ENCODE measurements at places on chromosomes 7 and 10.

GRCh38 chr7:112395893-112396292 lies 54.4 kb upstream of the IFRD1 start:
- DNase-seq: no peak

DNA sequence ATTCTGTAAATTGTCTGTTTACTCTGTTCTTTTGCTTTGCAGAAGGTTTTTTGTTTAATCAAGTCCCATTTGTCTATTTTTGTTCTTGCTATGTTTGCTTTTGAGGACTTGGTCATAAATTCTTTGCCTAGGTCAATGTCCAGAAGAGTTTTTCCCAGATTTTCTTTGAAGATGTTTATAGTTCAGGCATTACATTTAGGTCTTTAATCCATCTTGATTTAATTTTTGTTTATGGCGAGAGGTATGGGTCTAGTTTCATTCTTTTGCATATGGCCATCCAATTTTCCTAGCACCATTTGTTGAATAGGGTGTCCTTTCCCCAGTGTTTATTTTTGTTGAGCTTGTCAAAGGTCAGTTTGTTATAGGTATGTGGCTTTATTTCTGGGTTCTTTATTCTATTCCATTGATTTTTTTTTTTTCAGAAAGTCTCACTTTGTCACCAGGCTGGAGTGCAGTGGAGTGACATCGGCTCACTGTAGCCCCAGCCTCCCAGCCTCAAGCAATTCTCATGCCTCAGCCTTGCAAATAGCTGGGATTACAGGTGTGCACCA lies 11.6 kb upstream of the ENTPD7 start:
- DNase-seq: no peak

- DNase-seq: no peak
Observed at GRCh38 chr10:25725917-25726716, 207.9 kb upstream of the MYO3A start.

DNA sequence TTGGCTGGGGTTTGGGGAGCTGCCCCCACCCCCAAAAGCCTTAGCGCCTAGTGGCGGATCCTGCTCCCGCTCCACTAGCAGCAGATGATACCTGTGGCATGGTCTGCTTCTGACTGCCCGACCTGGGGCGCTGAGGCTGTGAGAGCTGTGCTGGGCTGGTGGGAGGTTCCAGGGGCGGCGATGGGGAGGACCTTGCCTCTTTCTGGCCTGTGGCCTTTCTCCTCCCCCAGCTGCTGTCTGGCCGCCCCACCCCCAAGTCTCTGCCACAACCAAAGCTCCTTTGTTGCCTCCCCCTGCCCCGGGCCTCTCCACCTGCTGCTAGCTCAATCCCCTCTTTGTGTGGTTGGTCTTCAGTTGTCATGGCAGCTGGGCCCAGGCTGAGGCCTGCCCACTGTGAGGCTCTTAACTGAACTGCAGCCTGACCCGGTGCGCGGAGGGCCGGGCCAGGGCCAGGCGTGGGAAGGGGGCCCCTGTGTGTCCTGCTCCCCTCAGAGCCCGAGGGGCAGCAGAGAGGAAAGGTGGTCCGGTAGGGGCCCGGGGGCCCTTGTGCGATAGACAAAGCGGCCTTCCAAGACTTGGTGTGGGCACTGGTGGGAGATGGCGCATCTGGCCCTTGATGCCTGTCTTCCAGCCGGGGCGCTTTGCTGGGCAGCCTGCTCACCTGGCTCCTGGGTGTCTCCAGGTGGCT lies 4.7 kb downstream of the ZNF775 start:
- no peak for DNase-seq

GRCh38 chr10:132298038-132298881 lies 9.5 kb downstream of the STK32C start:
- no peak for DNase-seq

GRCh38 chr10:5813091-5813340 lies 218 bp downstream of the GDI2 start:
- no peak for DNase-seq

DNA sequence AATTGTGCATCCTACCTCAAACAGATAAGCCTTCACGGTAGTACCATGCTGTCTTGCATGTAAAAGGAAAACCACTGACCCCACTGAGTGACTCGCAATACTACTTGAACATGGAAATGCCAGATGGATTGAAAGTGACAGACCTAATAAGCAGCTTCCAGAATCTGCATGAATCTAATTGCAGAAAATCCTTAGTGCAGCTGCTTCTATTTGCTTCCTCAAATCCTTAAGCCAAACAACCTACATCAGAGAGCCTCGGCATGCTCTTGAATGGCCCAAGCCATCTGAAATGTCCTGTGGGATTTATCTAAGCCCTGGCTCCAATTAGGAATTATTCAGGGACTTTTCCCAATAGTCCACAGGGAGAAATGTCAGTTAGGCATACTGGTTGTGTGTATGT lies 509.5 kb upstream of the CELF2 start:
- no peak for DNase-seq

DNA sequence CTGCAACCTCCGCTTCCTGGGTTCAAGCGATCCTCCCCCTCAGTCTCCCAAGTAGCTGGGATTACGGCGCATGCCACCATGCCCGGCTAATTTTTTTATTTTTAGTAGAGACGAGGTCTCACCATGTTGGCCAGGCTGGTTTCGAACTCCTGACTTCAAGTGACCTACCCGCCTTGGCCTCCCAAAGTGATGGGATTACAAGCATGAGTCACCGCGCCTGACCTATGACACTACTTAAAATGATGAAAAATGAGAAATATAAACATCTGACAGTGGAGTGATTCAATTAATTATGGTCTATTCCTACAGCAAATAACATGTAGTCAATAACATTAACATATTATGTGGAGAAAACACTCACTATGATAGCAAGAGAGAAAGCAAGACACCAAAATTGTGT lies 2.2 kb downstream of the BRAT1 start:
- no peak for DNase-seq

GRCh38 chr7:81414411-81414810 lies 355.4 kb downstream of the HGF start:
- DNase-seq: no peak

DNA sequence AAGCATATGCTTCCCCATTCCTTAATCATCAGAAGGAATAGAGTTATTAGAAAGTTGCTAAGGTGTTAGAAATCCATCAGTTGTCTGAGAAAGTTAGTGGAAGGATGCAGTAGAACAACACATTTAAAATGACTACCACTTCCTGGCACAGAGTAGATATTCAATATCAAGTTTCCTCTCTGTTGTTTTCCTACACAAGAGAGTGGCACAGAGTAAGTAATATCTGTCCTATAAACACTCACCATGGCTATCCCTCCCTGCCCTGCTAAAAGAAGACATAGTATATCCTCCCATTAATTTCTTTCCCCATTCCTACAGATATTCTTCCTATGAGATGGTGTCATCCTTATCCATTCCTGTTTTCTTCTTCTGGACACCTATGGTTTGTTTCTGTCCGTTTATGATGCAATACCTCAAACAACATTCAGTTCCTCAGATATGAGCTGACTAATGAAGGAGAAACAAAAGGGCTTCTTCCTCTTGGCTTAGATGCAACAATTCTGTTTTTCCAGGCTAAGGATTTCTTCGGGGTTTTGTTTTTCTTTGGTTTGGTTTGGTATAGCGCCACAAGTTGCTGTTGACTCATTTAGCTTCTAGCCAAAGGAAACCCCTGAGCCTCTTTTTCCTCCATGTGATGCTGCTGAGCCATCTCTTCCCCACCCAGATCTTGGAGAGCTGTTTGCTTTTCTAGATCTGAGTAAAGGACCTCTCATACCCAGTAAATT lies 32.9 kb upstream of the BPGM start:
- no peak for DNase-seq

GRCh38 chr10:98107644-98108430 lies 26.6 kb upstream of the R3HCC1L start:
- DNase-seq: no peak

DNA sequence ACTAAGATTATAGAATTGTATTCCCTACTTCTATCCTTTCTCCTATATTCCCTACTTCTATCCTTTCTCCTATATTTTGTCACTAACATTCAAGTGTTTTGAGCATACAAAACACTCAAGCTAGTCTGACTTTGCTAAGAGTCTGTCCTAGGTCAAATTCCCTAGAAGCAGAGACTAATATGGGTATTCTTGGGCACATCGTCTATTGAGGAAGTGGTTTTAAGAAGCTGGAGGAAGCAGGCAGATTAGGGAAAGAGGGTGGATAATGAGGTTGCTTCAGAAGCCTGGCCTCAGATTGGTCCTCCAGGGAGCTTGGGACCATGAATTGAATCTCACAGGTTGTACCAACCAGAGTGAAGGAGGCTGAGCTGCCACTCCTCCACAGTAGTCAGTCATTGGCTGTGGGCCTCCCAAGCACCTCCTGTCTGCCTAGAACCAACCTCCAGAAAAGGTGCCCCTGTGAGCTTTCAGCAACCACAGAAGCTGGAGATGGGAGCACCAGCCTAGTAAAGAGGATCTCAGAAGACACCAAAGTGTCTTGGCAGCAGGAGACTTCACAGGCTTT lies 295.9 kb upstream of the PHF14 start:
- DNase-seq: no peak

- no peak for DNase-seq
Observed at GRCh38 chr7:157525491-157525915, 188.7 kb downstream of the DNAJB6 start.

DNA sequence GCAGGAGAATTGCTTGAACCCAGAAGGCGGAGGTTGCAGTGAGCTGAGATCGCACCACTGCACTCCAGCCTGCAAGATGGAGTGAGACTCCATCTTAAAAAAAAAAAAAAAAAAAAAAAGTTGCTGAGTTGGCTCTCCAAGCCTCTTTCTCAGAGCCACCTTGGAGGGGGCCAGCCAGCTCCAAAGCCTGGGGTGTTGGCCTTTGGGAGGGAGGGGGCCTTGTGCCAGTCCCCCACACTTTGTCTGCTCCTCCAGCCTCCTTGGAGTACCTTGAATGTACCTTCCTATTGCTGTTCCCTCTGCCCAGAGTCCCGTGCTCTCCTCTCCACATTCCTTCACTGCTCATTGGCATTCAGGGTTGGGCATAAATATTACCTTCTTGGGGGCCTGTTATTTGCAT lies 62.4 kb downstream of the GRK5 start:
- no peak for DNase-seq

- DNase-seq: no peak
Observed at GRCh38 chr7:132225216-132226030, 350.8 kb downstream of the PLXNA4 start.

DNA sequence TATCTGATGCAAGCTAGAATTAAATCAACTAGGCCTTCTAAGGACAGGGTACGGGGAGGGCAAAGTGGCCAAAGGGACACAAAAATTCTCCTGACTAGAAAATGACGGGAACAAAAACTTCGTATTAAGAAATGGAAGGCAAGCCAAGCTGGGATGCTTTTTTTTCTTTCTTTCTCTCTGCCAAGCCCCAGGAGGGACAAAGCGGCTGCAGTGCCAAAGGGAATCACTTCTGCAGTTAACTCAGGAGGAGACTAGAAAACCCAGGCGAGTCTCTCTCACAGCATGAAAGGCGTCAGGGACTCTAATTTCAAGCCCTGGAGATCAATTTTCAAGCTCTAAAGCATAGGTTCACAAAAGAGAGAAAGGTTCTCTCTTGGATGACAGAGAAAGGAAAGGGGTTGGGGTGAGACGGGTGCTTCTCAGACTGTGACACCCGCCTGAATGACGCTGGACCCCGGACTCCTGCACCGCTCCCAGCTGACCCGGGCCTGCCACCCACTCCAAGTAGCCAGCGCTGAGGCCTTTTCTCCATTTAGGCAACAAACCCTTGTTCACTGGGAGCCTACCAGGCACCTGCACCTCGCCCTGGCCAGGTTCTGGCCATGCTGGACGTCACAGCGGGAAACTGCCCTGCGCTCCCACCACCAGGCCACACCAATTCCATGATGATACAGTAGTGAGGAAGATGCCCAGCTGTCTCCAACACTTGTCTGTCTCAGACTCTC lies 56.5 kb downstream of the KIAA1549 start:
- DNase-seq: no peak

DNA sequence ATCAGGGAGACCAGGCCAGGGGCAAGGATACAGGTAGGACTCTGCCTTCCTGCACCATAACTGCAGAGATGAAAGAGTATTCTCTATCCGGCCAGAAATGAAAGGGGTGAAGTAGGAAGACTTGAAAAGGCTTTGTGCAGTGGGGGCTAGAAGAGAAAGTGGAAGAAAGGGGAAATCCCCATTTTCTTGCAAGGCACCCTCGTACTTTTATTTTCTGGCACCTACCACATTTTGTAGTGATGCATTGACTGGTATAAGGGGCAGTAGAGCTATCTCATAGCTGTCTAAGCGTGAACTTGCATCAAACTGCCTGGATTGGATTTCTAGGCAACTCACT lies 752 bp upstream of the CAMK2G start:
- DNase-seq: no peak

DNA sequence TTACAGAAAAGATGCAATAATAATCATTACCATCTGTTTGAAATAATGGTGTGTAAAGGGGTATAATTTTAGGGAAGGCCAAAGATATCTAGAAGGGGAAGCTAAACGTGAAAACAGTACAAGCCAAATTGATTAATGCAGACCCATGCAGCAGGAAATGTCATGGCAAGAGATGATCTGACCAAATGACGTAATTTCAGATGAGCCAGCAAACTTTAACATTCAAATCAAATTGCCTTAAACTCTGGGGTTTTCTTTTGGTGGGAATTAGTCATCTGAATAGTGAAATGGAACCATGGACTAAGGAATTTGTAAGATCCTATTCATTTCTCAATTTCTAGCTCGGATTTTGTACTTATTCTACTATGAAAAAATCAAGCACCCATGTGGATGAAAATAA lies 21.4 kb upstream of the SCIN start:
- DNase-seq: no peak

DNA sequence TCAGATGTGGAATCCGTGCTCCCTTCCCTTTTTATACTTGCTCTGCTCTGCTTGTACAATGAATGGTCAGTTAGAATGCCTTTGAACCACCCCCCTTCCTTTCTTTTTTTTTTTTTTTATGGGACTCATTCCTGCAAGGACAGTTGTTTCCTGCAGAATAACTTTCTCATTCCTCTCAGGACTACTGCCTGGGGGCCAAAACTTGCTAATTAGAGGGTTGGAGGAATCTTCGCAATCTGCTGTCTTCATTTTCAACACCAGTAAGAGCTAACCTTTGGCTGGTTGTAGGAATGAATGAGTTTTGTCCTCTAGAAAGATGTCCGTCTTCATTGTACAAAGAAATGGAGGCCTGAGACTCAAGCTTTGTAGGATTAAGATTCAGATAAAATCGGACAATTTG lies 868.1 kb downstream of the LRMDA start:
- no peak for DNase-seq

- DNase-seq: no peak
Observed at GRCh38 chr7:86148501-86148900, 495.2 kb upstream of the GRM3 start.

GRCh38 chr10:14601872-14602725 lies 172.6 kb downstream of the FAM107B start:
- no peak for DNase-seq
